Amygdala (tissue), 56 donors: ENCODE measurements at places on chromosomes 6 and 20.

DNA sequence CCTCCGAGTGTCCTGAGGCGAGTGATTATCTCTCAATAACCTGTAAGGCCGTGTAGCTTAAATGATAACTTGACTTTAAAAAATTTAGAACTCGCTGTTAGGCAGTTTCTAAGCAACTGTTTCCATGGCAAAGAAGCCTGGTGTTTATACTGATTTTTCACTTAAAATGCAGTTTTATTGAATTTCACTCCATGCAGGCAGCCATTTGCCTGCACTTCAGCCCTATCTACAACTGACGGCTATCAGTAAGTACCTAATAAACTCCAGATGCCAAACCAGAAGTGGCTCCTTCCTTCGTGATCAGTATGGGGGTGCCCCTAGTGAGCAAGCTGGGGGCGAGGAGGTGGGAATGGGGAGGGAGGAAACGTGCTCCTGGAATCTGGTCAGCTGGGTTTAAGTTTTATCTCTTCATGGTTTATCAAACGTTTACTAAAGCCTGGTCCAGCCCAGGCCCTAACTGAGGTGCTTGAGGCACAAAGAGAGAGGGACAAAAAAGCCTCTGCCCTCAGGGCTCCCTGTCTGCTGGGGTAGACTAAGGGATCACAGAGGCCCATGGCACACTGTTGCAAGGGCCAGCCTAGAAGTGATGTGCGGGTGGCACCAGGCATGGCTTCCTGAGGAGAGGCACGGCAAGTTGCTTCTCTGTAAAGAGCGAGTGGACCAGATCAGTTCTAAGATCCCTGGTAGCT, 45.5 kb downstream of the TTI1 start:
- no peak for DNase-seq

- DNase-seq: no peak
Observed at GRCh38 chr6:131101911-131102680, 33.2 kb upstream of the AKAP7 start.

DNA sequence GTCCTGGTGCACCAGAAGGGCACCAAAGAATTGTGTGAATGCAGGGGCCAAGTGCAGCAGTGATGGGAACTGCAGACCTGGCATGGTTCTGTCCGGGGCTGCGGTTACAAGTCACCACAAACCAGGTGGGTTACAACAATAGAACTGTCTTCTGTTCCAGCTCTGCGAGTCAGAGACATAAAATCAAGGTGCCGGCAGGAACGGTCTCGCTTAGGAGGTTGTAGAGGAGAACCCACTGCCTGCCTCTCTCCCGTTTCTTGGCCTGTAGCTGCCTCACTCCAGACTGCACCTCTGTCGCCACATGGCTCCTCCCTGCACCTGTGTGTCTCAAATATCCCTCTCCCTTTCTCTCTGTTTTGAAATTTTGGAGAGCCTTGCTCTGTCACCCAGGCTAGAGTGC, 143.3 kb downstream of the TAF4 start:
- DNase-seq: no peak

DNA sequence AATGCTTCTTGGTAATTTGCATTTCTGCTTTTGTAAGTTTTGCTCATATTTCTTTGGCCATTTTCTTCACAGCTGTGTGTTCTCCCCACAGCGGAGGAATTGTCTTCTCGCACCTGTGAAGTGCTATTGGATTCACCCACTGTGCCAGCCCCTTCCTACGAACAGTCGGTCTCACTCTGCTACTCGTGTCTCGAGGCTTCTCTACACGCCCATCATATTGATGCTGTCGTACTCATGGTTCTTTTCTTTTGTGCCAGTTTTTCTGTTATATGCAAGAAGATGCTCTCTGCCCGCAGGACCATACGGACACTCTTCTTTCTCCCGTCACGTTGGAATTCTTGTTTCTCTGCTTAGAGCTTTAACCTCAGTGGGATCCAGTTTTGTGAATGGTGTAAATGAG, 200.3 kb downstream of the DLL1 start:
- no peak for DNase-seq

- DNase-seq: no peak
Observed at GRCh38 chr6:78476561-78476960, 390.8 kb upstream of the IRAK1BP1 start.

- DNase-seq: no peak
Observed at GRCh38 chr6:37530297-37530696, 30.6 kb upstream of the CCDC167 start.
